ENCODE measurements at places on chromosomes 2 and 18.
A peak's percentile ranks its signal among the peaks of the same experiment; 100 is the strongest.

GRCh38 chr2:135963841-135964240, 21.6 kb downstream of the DARS1 start:
- no peak for DNase-seq

- DNase-seq, result no peak
Measured at GRCh38 chr18:54335638-54336173, 22.0 kb downstream of the STARD6 start.

DNA sequence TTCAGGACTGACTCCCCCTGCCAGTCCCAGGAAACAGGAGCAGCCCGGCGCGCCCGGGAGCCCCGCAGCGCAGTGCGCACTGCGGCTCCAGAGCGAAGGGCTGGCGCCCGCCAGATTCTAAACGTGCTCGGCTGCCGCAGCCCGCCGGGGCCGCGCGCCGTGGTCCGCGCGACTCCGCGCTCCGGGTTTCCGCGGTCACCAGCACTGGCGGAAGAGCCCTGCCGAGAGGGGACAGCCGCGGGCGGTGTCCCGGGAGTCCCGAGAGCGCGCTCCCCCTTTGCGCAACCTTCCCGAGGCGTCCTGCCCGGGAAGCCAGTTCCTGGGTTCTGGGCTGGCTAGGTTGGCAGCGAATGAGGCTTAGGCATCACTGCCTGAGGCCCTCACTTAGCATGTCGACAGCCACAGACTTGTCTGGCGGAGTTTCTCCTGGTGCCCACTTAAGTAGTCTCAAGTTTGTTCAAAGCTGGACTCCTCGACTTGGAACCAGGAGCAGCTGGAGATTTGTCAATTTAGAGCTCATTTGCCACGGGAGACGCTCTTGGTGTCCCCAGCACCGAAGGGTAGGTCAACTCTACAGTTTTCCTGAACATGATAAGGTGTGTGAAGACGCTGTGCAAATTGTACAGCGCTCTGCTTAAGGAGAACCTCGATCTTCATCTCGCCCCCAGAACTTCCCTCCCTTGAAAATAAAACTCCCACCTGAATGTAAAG, 1.5 kb upstream of the VSNL1 start:
- peak; percentile 72 for DNase-seq

GRCh38 chr18:22939649-22940048, 6.5 kb downstream of the RBBP8 start:
- no peak for DNase-seq

- DNase-seq, result no peak
Measured at GRCh38 chr2:51103205-51103604, 71.3 kb upstream of the NRXN1 start.

- no peak for DNase-seq
Measured at GRCh38 chr2:71667256-71668182, 214.2 kb downstream of the DYSF start.

DNA sequence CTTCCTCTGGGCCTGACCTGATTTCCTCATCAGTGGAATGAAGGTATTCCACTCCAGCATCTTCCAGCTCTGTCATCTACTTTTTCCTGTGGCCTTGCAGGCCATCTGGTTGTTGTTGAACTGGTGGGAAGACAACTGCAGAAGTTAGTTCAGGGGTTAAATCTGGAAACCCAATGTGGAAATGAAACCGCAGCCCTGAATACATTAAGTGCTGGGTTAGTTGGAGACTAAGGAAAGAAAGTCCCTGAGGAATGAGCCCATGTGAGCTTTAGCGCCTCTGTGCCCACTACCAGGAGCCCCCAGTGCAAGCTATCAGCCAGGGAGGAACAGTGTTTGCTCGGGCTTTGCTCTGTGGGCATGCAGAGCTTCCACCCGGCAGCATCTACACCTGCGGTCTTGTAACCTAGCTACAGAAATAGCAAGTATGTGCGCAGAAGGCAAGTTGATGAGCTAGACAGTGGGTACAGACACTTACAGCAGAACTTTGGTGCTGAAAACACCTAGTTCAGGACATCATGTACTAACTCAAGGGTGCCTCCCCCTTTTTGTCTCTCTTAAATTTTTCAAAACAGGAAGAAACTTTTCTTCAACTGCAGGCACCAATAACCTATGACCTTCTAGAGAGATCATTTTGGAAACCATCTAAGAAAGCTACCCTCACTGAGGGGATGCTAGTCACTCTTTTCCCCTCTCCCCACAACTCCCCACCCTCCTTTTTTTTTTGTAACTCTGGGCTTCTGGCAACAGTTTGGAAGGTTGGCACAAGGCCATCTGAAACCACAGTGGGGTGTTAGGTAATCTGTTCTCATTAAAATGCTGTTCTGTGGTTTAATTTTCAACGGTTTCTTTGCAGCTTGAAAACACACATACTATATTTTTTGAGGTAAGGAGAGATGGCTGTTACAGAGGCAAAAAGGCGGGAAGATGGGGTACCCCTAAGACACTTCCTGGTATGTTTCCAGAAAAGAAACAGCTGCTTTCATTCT, 18.3 kb upstream of the CXCR4 start:
- DNase-seq, result no peak

DNA sequence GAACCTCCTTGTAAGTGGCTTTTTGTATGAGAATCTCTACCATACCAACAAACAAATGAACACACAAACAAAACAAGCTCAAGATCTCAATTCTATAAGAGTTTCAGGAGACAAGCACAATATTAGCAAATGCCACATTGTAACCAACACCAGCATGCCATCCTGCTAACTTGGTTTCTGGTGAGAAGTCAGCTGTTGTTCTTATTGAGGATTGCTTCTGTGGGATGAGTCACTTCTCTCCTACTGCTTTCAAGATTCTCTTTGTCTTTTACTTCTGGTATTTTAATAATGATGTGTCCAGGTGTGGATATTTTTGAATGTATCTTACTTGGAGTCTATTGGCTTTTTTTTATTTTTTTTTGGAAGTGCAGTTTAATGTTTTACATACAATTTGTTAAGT, 131.7 kb downstream of the BCL2L11 start:
- DNase-seq, result no peak

DNA sequence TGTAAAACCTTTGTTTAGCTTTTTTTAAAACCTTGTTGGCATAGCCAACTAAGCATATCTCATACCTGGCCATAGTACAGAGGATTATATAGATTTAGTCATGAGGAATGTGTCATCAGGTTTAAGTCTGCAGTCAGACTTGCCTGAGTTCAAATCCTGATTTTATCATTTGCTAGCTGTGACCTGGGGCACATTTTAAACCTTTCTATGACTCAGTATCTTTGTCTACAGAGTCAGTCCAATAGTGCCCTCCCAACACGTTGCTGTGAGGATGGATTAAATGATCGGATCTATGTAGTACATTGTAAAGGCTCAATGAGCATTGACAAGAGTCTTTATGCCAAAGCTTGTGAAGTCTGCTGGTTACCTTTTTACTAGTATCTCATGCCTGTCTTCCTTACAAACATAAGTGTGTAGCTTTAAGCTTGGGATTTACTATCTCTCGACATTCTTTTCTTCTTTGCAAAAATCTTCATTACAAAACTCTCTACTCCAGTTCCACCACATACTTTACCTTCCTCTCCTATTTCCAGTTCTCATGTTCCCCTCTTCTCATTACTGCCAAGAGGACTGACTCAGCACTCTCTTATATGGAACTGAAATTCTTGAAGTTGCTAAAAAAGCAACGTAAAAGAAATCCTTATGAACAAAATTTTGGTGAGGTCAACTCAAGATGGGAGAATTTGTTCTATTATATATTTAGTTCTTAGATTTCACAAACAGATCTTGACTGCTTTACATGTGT, 68.1 kb upstream of the RBMS1 start:
- no peak for DNase-seq

DNA sequence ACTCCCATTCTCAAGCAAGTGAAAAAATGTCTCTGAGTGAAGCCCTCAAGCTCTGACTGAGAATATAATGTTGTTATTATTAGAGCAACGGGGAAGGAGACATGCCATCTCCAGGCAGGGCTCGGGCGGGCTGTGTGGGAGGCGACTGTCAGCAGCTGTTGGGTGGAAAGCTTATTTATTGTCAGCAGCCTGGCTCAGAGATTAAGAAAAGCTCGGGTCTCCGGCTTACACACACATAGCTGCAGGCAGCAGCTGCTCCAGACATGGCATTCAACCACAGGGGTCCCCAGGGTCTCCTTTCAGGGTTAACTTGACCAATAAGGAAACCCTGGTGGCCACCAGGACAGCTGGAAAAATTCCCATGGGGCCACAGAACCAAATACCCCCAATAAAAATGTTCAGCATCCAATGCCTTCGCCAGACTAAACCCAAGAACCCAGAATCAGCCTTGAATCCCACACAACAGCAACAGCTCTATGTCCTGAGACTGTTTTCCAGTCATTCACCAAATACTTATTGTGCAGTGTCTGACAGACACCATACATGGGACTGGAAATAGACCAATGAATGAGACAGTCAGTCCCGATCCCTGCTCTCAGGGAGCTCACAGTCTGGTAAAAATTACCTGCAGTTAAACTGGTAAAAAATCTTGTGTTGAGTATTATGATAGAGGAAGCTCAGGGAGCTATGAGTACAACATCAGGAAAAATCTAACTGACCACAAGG, 70.5 kb upstream of the RTN4 start:
- peak; percentile 99 for DNase-seq

DNA sequence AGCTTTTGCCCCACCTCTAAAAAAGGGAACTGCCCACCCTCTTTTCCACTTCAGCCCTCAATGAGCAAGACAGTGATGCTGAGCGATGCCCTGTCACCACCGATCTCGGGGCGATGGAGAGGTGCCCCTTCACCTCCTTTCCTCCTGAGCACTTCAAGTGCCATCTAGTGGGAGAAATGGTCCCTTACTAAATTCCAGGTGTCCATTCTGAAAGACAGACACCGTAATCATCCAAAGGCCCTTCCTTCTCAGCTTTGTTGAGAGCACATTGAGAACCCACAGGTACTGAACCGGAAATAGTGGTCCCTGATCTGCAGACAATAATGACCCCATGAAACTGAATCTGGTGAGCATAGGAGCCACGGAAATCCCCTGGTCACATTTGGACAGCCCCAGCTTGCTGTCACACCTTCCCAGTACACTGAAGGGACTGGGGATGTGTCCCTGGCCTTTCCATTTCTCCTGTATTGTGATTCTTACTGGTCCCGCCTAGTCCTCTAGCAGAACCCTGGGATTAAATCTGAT, 38.5 kb downstream of the KCTD18 start:
- DNase-seq, result peak; percentile 69

- no peak for DNase-seq
Measured at GRCh38 chr2:230457073-230457768, 41.2 kb downstream of the SP100 start.

DNA sequence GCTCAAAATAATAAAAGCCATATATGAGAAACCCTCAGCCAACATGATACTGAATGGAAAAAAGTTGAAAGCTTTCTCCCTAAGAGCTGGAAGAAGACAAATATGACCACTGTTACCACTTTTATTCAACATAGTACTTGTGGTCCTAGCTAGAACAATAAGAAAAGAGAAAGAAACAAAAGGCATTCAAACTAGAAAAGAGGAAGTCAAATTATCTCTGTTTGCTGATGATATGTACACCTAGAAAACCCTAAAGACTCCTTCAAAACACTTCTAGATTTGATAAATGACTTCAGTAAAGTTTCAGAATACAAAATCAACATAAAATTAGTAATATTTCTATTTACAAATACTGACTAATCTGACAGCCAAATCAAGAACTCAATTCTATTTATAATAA, 328.8 kb upstream of the GCFC2 start:
- DNase-seq, result no peak
